Astrocyte (in vitro differentiated cells and primary cell): ENCODE measurements at places on chromosomes 1 and 21. TPM values are rescaled to one million over a fixed set of nuclear protein-coding genes. Genes with fewer than 3 reads are reported as not detected.

NECTIN4 gene
- total RNA-seq: 1.6 and 1.9 TPM in 2 replicates

- peak; percentile 55 for DNase-seq
Measured at GRCh38 chr1:40901886-40902852, 40.0 kb upstream of the CITED4 start.

GRCh38 chr1:246159279-246160227 is 347.5 kb downstream of the SMYD3 start:
- DNase-seq: no peak

IBA57 gene
- 3.8 and 4.9 TPM in 2 replicates for total RNA-seq

- DNase-seq: no peak
Measured at GRCh38 chr1:54566438-54567141, 18.6 kb downstream of the ACOT11 start.

NES gene
- total RNA-seq: 280 and 310 TPM in 2 replicates

GRCh38 chr1:181219938-181220337 is 131.4 kb downstream of the IER5 start:
- no peak for DNase-seq

DNA sequence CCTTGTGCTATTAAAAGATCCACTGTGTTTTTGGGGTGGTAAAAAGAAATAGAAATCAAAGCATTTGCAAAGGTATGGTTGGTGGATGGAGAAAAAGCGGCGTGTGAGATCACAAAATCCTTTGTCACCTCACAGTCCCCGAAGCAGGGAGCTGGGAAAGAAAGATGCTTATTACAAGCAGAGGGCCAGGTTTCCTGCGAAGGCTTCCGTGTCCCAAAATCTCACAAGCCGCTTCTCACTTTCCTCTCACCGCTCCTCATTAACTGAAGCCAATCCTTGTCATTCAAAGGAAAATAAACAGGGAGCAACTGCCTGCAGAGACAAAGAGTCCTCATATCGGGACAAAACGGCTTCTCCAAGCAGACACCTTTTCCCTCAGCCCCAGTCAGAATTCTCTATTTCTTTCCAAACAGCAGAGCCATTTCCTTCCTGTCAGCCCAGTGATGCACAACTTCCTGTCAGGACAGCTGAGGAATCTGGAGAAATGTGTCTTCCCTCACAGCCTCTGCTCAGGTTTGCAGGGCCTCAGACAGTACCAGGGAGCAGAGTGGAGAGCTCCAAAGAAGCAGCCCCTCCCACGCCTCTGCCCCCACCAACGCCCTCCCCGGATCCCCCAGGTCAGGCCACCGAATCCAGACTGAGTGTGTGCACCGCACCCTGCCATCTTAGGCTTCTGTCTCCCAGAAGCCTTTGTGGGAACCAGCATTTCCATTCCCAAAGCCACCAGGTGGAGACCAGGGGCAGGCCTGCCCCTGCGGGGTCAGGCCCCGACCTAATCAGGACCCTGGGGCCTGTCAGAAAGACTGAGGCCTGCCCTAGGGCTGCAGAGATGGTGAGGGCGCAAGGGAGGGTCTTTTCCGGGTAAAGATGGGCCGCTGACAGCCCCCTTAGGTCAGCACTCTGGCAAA is 29.6 kb downstream of the KCNN3 start:
- peak; percentile 10 for DNase-seq

DNA sequence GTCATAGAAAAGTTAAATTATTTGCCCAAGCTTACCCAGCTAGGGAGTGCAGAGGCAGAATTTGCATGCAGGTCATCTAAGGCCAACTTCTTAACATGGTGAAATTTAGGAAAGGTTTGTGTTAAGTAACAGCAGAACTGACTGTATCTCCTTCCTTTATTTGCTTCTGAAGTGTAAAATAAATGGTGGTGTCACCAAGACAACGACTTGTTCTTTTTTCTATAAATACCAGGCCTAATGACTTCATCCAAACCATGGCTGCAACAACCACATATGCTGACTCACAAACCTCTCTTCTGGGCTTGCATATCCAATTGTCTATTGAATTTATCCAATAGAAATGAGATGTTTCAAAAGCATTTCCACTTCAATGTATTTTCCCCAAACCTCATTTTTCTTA is 19.1 kb downstream of the COL24A1 start:
- DNase-seq: peak; percentile 98

- DNase-seq: no peak
Measured at GRCh38 chr1:27868932-27869718, 3.2 kb upstream of the THEMIS2 start.

DNA sequence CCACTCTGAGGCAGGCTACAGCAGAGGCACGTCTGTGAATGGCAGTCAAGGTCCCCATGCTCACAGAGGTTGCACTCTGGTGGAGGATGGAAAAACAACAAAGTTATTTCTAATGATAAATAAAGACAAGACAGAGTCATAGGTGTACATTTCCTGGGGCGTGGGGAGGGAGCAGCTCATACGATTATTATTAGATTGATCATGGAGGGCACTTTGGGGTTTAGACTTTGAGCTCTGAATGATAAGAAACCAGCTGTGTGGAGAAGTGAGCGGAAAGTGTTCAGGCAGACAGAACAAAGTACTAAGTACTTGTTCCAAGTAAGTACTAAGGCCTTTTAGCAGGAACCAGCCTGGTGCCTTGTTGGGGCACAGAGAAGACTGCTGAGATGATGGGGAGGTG is 86.8 kb downstream of the BRINP2 start:
- no peak for DNase-seq

ANXA9 gene
- total RNA-seq: not detected in 2 replicates

AADACL4 gene
- total RNA-seq: not detected in 2 replicates

B3GALT5 gene
- total RNA-seq: 2.2 and 2.5 TPM in 2 replicates

DNA sequence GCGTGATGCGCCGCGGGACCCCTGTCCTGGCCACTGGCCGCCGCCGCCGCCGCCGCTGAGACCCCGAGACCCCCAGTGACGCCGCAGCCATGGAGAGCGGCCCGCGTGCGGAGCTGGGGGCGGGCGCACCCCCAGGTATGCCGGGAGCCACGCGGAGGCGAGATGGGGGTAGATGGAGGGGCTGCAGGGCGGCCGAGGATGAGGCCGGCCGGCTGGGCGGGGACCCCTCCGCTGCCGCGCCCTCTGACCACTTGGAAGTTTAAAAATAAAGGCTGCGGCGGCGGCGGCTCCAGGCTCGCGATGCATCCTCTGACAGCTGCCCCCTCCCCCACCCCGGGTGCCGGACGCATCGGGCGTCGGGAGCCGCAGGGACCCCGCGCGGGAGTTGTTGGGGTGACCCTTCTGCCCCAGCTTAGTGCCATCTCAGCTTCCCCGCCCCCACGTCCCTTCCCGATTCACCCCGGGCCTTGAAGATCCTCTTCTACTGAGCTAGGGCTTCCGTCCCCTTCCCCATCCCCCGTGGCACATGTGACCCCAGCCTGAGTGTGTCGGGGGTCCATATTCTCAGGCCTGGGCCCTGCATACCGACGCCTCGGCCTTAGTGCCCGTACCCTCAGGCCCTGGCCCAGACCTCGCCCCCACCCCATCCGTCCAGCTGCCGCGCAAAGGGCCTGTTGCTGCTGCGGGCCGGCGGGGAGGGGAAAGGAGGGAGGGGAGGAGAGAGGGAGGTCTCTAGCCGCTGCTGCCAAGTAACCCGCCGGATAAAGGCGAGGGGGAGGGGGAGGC is 562 bp downstream of the MAP7D1 start:
- no peak for DNase-seq

DNA sequence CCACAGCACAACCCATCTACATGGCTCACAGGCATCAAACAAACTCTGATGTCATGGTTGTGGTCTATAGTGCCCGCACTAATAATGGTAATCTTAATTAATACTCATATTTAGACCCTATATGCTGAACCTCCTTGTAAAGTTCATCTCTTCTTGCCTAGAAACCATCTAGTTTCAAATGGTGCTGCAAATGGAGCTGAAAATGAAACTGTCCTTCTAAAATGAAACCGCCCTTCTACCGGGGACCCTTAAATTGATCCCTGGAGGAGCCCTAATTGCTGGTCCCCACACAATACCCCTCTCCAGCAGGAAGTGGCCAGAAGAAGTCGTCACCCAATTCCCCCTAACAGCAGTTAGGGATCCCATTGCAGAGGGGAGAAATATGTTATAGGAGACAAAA is 612.6 kb downstream of the MRPL39 start:
- DNase-seq: no peak

DNA sequence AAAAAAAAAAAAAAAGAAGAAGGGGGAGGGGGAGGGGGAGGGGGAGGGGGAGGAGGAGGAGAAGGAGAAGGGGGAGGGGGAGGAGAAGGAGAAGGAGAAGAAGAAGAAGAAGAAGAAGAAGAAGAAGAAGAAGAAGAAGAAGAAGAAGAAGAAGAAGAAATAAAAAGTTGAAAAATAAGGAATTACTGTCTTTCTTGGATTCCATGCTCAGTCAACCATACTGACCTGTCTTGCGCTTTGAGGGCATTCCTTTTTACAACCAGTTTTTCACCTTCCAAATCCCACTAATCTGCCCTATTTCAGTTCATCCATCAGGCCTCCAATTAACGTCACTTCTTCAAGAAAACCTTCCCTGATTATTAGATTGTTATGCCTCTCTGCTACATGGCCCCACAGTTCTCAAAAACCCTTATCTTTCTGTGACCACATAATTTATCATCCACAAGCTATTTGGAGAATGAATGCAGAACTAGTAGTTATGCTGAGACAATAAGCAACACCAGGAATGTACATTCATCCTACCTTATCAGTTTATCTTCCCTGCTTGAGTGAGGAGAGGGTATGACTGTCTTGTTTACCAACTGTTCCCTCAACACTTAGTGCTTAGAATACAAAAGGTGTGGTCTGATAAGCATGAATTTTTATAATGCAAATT is 57.5 kb upstream of the GUCA2A start:
- peak; percentile 97 for DNase-seq

SLC35F3 gene
- 0.38 and 0.57 TPM in 2 replicates for total RNA-seq

SPOCD1 gene
- 27.8 and 28.0 TPM in 2 replicates for total RNA-seq

GRCh38 chr1:167665469-167665868 is 35.4 kb downstream of the RCSD1 start:
- DNase-seq: no peak

GRCh38 chr1:208256091-208256490 is 11.9 kb upstream of the PLXNA2 start:
- no peak for DNase-seq

DNA sequence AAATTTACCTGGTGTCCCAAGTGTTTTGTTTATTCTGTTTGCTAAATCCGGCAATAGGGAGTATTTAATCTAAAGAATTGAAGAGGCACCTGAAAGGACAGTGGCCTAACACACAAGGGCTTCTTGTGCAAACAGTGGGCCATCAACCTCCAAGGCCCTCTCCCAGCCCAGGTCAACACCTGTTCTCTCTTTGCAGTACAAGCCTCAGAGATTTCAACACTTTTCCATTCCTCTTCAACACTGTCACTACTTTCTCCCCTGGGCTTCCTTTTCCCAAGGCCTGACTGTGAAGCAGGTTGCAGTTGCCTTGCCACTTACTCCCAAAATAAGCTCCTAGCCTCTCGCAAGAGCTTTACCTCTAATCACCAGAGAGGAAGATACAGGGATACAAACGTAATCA is 3.2 kb upstream of the SNAPIN start:
- DNase-seq: no peak

DNA sequence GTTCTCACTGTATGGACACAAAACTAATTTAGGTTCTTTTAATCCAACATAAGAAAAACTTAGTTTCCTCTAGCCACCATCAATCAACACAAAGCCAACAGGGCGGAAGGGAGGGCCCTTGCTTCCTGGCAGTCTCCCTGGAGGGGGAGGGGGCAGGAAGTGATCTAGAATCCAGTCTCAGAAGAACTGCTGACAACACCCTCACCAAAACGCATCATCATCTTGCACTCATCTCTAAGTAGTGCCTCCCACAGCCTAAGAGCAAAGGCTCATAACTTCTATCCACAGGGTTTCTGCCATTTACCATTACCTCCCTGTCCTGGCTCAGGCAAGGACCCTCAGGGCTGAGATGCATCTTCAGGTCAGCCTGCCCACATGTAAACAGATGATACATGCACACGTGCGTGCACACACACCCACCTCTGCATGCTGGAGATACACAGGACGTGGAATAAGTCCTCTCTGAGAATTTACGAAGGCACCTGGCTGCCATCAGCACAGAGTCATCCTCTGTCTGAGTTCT is 20.5 kb downstream of the HIVEP3 start:
- peak; percentile 65 for DNase-seq

TRAF3IP3 gene
- not detected in 2 replicates for total RNA-seq

HFM1 gene
- total RNA-seq: 0.39 and 0.53 TPM in 2 replicates

IQCC gene
- 0.87 and 1.0 TPM in 2 replicates for total RNA-seq

GRCh38 chr1:44822981-44823451 is 14.7 kb downstream of the BTBD19 start:
- no peak for DNase-seq

AIM2 gene
- total RNA-seq: 1.3 and 1.5 TPM in 2 replicates

RHD gene
- total RNA-seq: not detected in 2 replicates

DNA sequence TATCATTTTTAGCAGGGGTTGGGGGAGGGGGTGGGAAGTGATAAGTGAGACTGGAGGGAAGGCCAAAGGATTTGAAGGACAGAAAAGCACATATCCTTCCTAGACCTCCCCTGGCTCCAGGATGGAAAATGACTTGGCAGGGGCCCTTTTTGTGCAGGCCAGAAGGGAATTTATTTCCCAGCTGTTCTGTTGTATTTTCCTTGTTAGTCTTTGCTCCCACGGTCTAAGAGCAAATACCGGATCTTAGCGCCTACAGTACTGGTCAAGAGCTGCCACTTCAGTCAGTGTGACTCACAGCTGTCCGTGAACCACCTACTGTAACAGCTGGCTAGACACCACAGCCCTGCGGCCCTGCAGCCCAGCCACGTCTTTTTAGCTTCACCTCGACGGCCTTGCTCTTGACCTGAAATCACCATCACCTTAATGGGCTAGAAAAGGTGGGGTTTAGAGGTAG is 51.0 kb upstream of the ERRFI1 start:
- peak; percentile 99 for DNase-seq

DNA sequence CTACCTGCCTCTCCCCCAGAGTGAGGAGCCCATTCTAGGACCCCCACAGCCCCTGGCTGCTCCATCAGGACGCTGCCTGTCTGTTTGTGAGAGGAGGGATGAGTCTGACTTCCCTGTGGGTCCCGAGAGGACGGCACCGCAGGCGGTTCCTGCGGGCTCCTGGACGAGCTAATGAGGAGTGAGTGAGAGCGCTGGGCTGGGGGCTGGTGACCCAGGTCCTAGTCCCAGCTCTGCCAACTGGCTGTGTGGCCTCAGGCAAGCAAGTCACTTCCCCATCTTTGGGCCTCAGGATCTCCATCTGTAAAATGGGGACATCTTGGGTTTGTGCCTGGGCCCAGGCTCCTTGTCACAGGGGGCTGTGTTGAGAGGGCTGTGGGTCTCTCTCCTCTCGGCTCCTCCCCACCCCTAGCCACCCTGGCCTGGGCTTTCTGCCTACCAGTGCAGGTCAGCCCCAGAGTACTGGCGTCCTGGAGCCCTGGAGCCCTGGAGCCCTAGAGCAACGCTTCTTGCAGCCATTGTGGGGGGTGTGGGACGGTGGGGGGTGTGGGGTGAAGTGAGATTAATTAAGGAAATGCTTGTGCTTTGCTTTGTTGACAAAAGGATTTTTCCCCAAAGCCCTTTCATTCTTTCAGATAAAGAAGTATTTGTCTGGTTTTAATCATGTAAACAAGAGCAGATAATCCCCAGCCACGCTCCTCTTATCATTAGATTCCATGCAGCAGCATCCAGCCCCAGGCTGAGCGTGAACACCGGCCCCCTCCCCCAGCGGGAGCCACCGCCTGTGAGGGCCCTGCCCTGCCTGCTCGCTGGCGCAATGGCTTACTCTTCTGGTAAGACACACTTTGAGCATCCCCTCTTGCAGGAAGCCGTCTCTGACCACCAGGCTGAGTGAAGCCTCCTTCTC is 26.8 kb downstream of the SLC1A7 start:
- peak; percentile 50 for DNase-seq

C8A gene
- not detected in 2 replicates for total RNA-seq

OR2AK2 gene
- not detected in 2 replicates for total RNA-seq

- DNase-seq: peak; percentile 66
Measured at GRCh38 chr1:50658459-50659076, 235.3 kb upstream of the DMRTA2 start.

GRCh38 chr1:228161362-228161761 is 4.2 kb upstream of the IBA57 start:
- DNase-seq: no peak
